ENCODE measurements at places on chromosomes 7 and 10. TPM values are rescaled to one million over a fixed set of nuclear protein-coding genes. Genes with fewer than 3 reads are reported as not detected.

DNA sequence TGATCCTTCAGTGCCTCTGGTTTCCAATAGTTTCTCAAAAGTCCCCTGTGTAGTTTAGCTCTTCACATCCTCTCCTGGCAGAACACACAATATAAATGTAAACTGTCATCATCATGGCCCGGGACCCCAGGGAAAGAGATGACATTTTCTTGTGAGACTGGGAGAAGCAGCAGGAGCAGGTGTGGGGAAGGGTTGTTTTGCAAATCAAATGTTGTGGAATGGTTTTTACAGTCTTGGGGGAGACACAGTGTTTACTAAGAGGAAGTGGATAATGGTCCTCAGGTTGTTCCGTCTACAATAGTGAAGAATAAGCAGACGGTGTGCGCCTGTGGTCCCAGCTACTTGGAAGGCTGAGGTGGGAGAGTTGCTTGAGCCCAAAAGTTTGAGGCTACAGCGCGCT, 159.1 kb downstream of the SEC23IP start:
- DNase-seq: no peak

GRCh38 chr10:2798336-2799022, 268.9 kb upstream of the PFKP start:
- DNase-seq: peak; percentile 22

DNA sequence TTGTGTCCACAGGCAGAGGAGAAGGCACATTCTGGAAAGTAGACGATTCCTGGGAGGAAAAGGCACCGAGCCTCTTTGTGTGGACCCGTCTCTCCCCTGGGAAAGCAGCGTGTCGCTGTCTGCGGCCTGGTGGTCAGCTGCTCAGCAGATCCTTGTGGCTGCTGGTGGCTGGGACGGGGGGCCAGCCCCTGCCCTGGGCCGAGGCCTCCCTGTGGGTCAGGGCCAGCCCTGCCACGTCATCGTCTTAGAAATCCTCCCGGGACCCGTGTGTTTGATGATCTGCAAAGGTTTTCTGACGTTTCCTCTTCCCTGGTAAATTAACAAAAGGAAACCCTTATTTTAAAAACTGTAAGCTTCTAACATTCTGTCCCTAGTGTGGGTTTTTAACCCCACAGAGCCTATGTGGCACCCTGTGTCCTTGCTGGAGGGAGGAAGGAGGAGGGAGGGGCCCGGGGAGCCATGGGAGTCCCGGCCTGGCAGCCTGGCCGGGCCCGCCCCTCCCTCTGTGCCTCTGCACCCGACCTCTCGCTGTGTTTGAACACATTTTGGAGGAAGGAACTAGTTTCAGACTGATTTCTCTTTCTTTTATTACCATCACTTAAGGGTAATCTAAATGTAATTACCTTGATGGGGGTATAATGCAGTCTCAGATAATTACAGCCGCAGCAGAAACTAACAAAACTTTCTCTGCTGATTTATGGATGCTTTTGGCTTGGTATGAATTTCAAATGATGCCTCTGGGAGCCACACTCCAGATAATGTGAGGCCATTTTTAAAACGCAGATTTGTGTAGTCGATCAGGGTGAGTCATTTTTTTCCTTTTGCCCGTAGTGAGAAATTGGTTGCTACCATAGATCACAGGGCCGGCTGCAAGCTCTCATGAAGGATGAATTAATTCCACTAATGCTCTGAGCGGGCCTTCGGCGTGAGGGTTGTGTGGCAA, 85.5 kb downstream of the NKX6-2 start:
- DNase-seq: no peak

DNA sequence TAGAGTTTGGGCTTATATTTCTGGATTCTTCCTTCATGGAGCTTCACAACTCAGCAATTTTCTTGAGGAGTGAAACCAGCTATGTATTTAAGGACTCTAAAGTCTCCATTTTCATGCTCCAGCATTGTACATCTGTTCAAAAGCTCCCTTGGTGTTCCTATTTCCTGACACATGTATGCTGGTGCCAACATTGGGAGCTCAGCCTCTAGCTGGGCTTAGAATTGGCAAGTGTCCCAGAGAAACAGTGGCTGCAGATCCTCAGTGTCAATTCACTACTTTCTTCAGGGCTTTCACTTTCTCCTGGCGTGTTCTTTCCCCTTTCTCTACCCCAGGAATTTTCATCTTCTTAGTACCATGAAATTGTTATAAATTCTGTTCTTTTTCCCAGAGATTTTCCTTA, 103.1 kb downstream of the ZNF467 start:
- no peak for DNase-seq

GIMAP7 gene
- 40.5 TPM for total RNA-seq

DNA sequence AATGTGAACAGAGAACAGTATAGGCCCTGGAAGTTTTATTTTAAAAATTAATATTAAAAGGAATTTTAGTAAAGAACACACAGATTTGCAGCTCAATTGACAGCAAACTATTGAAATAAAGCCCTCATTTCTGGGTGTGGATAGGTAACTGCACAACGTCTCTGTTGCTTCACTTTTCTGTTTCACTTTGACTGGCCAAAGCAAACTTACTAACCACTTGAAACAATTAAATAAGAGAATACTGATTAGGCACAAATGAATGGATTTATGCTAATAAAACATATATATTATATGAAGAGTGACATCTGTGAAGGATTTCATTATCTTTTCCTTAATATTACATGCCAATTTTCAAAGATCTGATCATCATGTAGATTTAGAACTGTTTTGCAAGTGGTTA, 11.9 kb downstream of the ZNF804B start:
- no peak for DNase-seq

DNA sequence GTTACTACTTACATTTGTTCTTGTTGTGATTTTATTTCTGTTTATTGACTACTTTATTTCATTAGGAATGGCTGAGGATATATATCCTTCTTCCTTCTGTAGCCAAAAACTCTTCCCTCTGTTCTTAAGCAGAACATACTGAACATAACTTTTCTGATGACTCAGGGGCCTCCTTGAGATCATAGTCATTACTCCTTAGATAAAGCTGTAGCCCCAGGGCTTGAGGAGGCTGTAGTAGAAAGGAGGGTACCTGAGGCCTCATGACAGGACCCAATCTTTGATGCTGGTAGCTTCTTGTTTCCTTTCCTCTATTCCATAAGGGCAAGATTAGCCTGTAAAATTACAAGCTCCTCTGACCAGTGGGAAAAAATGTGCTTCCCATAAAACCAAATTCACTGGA, 41.2 kb upstream of the FGFR2 start:
- DNase-seq: no peak

- DNase-seq: peak; percentile 86
Measured at GRCh38 chr7:50610521-50611277, 45.5 kb upstream of the DDC start.

All from activated CD4-positive, alpha-beta T cell treated with anti-CD3 and anti-CD28 coated beads, Interleukin-2, amount 10 ng/mL, durations not matched to agents 24 days and 14 days (primary cell).